CD8-positive, alpha-beta memory T cell (primary cell): ENCODE measurements at places on chromosomes 7 and 10. TPM values are rescaled to one million over a fixed set of nuclear protein-coding genes. Genes with fewer than 3 reads are reported as not detected.

Gene CYP2C19
- total RNA-seq, result not detected

Gene GPRIN2
- not detected for total RNA-seq

Gene PKD2L1
- not detected for total RNA-seq

Gene ANLN
- 29.1 TPM for total RNA-seq

Gene GPR26
- total RNA-seq, result not detected
